Thoracic aorta (tissue), 2 donors: ENCODE measurements at places on chromosomes 7 and 10.

GRCh38 chr10:68086910-68087684 lies 12.0 kb upstream of the HERC4 start:
- DNase-seq, result no peak
- H3K4me1 ChIP-seq, result no peaks in the 10 kb centered on the region
- no peak overlapping the region for H3K4me3 ChIP-seq

DNA sequence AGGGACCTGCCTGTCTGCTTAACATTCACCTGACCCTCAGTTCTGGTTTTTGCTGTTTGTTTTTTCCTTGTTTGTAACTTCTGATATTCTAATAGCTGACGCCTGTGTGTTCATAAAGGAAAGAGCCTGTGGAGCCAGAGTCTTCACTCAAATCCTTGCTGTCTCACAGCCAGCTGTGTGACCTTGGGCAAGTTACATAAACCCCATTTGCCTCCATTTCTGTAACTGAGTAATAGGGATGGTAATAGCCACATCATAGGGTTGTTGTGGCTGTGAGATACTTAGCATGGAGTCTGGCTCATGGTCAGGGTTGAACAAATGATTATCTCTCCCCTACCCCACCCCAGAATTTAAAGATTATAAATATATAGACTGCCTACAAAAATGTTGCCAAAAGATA lies 27.0 kb downstream of the WBP1L start:
- no peak overlapping the region for H3K4me3 ChIP-seq
- no peaks in the 10 kb centered on the region for H3K36me3 ChIP-seq
- peaks cover 86% of the 10 kb centered on the region for H3K4me1 ChIP-seq
- no peaks in the 10 kb centered on the region for H3K27me3 ChIP-seq
- H3K27ac ChIP-seq, result no peak overlapping the region

GRCh38 chr7:48307041-48307714 lies 135.9 kb downstream of the ABCA13 start:
- no peak overlapping the region for H3K27ac ChIP-seq
- H3K4me3 ChIP-seq, result no peak overlapping the region
- H3K36me3 ChIP-seq, result no peaks in the 10 kb centered on the region
- no peaks in the 10 kb centered on the region for H3K4me1 ChIP-seq
- H3K27me3 ChIP-seq, result no peaks in the 10 kb centered on the region

- no peak overlapping the region for H3K27ac ChIP-seq
- H3K4me1 ChIP-seq, result no peaks in the 10 kb centered on the region
- no peaks in the 10 kb centered on the region for H3K36me3 ChIP-seq
- no peaks in the 10 kb centered on the region for H3K27me3 ChIP-seq
- no peak for DNase-seq
Observed at GRCh38 chr10:35783305-35783838, 141.3 kb upstream of the FZD8 start.

DNA sequence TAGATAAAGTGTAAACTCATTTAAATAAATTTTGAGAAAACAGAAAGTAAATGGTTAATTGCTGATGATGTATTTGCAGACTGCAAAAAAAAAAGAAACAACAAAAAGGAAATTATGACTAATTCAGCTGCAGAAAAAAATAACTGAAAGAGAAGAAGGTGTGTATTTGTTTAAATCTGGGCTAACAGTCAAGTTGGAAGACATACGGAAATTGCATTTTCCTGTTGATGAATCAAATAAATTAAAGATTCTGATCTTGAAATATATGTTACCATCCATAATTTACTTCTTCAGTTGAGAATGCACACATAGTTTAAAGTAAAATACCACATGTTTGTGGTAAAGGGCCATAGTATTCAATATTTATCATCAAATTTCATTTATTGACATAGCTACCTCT lies 19.3 kb upstream of the ING3 start:
- H3K27ac ChIP-seq, result no peak overlapping the region
- H3K4me3 ChIP-seq, result no peak overlapping the region
- no peaks in the 10 kb centered on the region for H3K27me3 ChIP-seq
- no peaks in the 10 kb centered on the region for H3K4me1 ChIP-seq

GRCh38 chr10:4120096-4120853 lies 335.3 kb upstream of the KLF6 start:
- no peak for DNase-seq
- no peaks in the 10 kb centered on the region for H3K4me1 ChIP-seq
- no peak overlapping the region for H3K27ac ChIP-seq
- H3K27me3 ChIP-seq, result no peaks in the 10 kb centered on the region
- no peak overlapping the region for H3K4me3 ChIP-seq

DNA sequence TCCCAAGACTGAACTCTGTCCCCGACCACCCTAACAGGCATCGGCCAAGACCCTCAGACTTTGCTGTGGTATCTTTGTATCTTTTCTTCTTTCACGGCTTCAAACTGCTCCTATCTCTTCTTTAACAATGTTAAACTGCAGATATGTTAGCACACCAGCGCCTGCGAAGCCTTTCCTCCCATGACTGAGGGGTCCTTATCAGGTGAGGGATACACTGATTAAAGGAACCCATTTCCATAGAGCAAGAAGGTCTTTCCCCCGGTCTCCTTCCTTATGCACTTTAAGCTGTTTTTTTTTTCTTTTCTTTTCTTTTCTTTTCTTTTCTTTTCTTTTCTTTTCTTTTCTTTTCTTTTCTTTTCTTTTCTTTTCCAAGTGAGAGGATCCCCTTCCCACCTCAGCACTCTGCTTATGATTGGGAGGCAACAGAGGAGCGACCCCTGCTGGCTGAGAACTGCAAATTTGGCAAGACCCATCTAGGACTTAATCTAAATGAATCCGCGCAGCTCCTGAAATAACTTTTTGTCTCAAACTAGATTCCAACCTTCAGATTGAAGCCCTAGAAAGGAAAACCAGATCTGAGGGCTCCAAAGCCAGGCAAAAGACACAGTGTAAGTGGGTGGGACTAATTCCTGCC lies 109.9 kb downstream of the ITGB8 start:
- no peak overlapping the region for H3K27ac ChIP-seq
- H3K27me3 ChIP-seq, result no peaks in the 10 kb centered on the region
- no peaks in the 10 kb centered on the region for H3K36me3 ChIP-seq
- no peak overlapping the region for H3K4me3 ChIP-seq
- no peaks in the 10 kb centered on the region for H3K4me1 ChIP-seq

DNA sequence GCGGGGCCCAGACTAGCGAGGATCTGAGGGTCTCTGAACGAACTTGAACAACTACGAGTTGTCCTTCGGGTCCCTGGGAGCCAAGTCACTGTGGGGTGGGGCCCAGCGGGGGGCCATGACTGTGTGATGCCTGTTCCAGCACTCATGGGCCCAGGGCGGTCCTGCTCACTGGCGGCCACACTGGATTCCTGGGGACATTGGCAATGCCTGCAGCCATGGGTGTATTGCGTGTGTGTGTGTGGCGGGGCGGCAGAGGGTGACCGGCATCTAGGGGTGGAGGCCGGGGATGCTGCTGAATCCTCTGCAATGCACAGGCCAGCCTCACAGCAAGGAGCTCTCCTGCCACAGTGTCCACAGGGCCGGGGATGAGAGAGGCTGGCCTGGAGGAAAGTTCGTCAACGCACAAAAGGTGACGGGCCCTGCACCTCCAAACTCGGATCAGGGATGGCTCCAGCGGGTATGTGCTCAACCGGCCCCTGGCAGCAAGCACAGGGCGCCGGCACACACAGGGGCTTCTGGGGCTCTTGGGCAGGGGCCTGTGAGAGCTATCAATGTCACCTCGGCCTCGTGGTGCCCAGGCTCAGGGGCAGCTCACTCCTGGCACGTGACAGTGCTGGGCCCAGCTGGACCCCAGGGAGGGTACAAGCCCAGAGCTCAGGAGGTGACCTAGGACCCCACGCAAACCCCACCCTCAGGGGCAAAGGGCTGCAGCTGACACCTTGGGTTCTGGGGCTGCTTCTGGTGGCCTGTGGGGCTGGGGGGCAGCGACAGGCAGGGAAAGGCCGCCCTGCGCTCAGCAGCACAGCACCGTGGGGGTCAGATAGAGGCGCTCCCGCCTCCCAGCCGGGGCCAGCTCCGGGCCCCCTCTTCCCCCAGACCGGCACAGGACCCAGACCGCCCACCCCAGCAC lies 27.9 kb downstream of the PAPOLB start:
- H3K27me3 ChIP-seq, result no peaks in the 10 kb centered on the region
- no peaks in the 10 kb centered on the region for H3K4me1 ChIP-seq
- H3K27ac ChIP-seq, result no peak overlapping the region
- H3K4me3 ChIP-seq, result no peak overlapping the region

DNA sequence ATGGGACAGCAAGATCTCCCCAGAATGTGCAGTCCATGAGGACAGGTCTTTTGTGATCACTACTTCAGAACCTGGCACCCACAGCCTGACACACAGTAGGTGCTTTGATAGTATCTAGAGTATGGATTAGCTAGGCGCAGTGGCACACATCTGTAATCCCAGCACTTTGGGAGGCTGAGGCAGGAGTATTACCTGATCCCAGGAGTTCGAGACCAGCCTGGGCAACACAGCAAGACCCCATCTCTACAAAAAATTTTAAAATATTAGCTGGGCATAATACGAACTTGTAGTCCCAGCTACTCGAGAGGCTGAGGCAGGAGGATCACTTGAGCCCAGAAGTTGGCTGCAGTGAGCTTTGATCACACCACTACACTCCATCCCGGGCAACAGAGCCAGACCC lies 22.3 kb upstream of the ARPC1B start:
- no peaks in the 10 kb centered on the region for H3K4me1 ChIP-seq
- no peak overlapping the region for H3K27ac ChIP-seq
- no peak for DNase-seq

- no peaks in the 10 kb centered on the region for H3K36me3 ChIP-seq
- H3K27ac ChIP-seq, result no peak overlapping the region
- H3K27me3 ChIP-seq, result peaks cover 8% of the 10 kb centered on the region
- H3K4me3 ChIP-seq, result no peak overlapping the region
- peaks cover 7% of the 10 kb centered on the region for H3K4me1 ChIP-seq
Observed at GRCh38 chr7:128203710-128204214, 37.3 kb upstream of the LEP start.

DNA sequence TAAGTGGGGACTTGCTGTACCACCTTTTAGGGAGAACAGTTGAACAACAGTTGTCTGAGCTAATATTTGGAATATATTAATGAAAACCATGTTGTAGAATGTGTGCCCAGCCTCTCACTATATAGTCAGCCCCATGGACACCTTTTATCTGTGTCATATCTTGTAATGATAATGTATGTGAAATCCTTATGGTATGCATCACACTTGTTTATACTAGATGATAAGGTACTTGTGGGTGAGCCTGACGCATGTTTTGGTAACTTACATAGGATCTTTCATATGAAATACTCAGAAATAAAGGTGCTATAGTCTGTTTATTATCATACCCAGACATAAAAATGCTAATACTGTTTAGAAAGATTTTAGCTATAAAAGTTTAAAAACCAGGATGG lies 32.8 kb downstream of the CAMK1D start:
- H3K27me3 ChIP-seq, result no peaks in the 10 kb centered on the region
- no peaks in the 10 kb centered on the region for H3K36me3 ChIP-seq
- no peak overlapping the region for H3K4me3 ChIP-seq
- no peak overlapping the region for H3K27ac ChIP-seq
- no peaks in the 10 kb centered on the region for H3K4me1 ChIP-seq

DNA sequence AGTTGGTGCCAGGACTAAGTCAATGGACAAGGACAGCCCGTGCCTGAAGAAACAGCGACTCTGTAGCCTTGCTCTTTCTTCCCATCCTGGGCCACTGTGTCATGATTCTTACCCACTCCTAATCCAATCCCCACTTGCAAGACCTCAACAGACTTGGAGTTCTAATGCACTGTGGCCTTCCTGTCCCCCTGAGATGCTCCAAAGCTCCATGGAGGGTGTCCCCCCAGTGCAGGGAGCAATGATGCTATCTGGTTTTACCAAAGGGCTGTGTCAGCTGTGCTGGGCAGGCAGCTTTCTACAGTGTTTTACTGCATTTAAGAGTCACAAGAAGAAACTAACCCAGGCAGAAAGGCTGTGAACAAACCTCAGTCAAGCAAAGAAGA lies 108.1 kb downstream of the PRKAG2 start:
- no peaks in the 10 kb centered on the region for H3K36me3 ChIP-seq
- no peak overlapping the region for H3K4me3 ChIP-seq
- no peaks in the 10 kb centered on the region for H3K27me3 ChIP-seq
- no peaks in the 10 kb centered on the region for H3K4me1 ChIP-seq

DNA sequence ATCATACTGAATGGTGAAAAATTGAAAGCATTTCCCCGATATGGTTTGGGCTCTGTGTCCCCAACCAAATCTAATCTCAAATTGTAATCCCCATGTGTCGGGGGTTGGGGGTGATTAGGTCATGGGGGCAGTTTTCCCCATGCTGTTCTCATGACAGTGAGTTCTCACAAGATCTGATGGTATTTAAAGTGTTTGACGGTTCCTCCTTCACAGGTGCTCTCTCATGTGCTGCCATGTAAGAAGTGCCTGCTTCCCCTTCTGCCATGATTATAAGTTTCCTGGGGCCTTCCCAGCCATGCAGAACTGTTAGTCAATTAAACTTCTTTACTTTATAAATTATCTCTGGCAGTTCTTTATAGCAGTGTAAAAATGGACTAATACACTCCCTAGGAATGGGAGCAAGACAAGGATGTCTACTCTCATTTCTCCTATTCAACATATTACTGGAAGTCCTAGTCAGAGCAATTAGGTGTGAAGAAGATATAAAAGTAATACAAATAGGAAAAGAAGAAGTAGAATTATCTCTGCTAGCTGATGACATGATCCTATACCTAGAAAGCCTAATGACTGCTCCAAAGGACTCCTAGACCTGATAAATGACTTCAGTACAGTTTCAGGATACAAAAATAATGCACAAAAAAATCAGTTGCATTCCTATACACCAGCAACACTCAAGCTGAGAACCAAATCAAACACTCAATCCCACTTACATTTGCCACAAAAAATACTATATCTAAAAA lies 260.6 kb downstream of the RNLS start:
- no peak for DNase-seq
- H3K27ac ChIP-seq, result no peak overlapping the region
- H3K4me1 ChIP-seq, result no peaks in the 10 kb centered on the region

GRCh38 chr7:102951839-102952238 lies 39.0 kb downstream of the LRRC17 start:
- no peak overlapping the region for H3K4me3 ChIP-seq
- H3K4me1 ChIP-seq, result no peaks in the 10 kb centered on the region
- DNase-seq, result no peak
- no peaks in the 10 kb centered on the region for H3K36me3 ChIP-seq
- no peak overlapping the region for H3K27ac ChIP-seq

DNA sequence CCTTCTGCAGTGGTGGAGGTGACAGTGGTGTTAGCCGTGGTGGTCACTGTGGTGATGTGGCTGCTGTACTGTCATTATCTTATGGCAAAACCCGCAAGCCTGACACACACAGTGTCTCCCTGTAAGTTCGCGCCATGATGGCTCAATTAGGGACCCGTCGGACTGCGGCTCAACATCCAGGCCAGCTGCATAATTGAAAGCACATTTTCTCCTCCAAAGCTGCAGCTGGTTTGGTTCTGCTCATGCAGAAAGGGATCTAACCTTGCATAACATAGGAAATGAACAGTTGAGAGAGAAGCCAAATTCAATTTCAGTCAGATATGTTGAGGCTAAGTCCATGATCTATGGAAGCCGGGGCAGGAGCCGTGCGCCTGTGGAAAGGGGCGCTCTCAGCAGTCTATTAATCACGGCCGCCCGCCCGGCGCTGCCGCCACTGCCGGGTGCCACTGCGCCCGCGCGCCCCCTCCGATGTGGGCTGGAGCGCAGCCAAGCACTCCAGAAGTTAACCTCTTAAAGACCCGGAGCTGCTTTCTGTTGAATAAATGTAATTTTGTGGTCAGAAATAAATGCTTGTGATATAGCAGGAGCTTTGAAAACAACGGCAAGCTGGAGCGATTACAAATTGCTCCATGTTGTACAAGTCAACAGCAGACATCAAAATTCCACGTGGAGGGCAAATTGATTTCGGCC lies 227.7 kb downstream of the CUX1 start:
- H3K27ac ChIP-seq, result peak overlapping the region; percentile 14
- H3K36me3 ChIP-seq, result no peaks in the 10 kb centered on the region
- no peak for DNase-seq
- peak overlapping the region; percentile 59 for H3K4me3 ChIP-seq
- peaks cover 11% of the 10 kb centered on the region for H3K4me1 ChIP-seq

- DNase-seq, result no peak
- H3K27ac ChIP-seq, result no peak overlapping the region
- no peaks in the 10 kb centered on the region for H3K27me3 ChIP-seq
- H3K4me1 ChIP-seq, result peaks cover 11% of the 10 kb centered on the region
- H3K4me3 ChIP-seq, result no peak overlapping the region
Observed at GRCh38 chr10:29681676-29682448, 47.1 kb upstream of the SVIL start.
